Activated CD4-positive, CD25-positive, alpha-beta regulatory T cell treated with anti-CD3 and anti-CD28 coated beads, Interleukin-2, amount 50 U/mL, for 72 hours (primary cell): ENCODE measurements at places on chromosomes 4 and X.

DNA sequence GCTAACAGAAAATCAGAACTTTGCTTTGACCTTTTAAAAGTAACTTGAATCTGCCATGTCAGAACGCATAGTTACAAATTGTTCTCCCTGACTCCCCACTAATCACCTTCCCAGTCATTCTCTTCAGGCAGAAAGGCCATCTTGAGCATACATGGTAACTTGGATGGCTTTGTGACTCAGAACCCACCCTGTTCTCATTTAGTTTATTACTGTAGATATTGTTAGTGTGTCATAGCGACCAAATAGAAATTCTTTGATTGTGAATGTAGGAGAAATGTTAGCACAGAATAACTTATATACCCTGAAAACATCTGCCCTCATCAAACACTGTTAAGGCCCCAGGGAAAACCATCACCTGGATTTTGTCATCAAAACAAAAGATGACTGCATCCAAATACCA lies 382.0 kb downstream of the MAGEB5 start:
- no peak for DNase-seq

- DNase-seq: no peak
These were observed 2.1 kb downstream of the GAB3 start for GRCh38 chrX:154748712-154749339.

GRCh38 chr4:164755432-164755831 lies 1.5 kb downstream of the SMIM31 start:
- no peak for DNase-seq

DNA sequence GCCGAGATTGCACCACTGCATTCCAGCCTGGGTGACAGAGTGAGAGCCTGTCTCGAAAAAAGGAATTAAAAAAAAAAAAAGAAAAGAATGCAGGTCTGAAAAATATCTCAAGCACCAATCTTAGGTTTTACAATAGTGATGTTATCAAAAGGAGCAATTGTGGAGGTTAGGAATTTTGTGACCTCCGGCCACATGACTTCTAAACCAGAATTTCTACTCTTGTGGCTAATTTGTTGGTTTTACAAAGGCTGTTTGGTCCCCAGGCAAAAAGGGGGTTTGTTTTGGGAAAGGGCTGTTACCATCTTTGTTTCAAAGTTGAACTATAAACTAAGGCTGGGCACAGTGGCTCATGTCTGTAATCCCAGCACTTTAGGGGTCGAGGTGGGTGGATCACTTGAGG lies 15.4 kb upstream of the ZNF41 start:
- DNase-seq: no peak

DNA sequence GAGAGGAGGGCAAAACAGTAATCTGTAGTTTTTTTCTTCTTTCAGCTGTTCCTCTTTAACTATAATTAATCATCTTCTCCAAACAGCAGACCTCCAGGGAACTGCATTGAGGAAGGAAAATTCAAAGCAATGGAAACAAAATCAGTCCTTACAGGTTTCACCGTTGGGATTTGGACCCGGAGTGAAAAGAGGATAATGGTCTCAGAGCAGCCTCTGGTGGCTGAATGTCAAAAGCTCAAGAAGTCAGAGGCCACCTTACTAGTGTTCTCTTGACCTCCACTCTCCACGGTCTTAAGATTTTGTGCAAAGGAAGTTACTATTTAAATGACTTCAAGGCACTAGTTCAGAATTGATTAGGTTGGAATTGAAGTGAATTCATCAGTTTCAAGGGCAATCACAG lies 16.0 kb upstream of the MID1 start:
- no peak for DNase-seq
